ENCODE measurements at places on chromosomes 3 and 15. TPM values are rescaled to one million over a fixed set of nuclear protein-coding genes. Genes with fewer than 3 reads are reported as not detected.

PLAAT1 gene
- total RNA-seq: 0.58 TPM

GRCh38 chr15:88900309-88900981, 5.1 kb upstream of the HAPLN3 start:
- peaks cover 25% of the 10 kb centered on the region for H3K4me1 ChIP-seq
- H3K27me3 ChIP-seq: no peaks in the 10 kb centered on the region
- no peaks in the 10 kb centered on the region for H3K36me3 ChIP-seq
- H3K27ac ChIP-seq: no peak overlapping the region
- DNase-seq: no peak
- H3K4me3 ChIP-seq: no peak overlapping the region

DNA sequence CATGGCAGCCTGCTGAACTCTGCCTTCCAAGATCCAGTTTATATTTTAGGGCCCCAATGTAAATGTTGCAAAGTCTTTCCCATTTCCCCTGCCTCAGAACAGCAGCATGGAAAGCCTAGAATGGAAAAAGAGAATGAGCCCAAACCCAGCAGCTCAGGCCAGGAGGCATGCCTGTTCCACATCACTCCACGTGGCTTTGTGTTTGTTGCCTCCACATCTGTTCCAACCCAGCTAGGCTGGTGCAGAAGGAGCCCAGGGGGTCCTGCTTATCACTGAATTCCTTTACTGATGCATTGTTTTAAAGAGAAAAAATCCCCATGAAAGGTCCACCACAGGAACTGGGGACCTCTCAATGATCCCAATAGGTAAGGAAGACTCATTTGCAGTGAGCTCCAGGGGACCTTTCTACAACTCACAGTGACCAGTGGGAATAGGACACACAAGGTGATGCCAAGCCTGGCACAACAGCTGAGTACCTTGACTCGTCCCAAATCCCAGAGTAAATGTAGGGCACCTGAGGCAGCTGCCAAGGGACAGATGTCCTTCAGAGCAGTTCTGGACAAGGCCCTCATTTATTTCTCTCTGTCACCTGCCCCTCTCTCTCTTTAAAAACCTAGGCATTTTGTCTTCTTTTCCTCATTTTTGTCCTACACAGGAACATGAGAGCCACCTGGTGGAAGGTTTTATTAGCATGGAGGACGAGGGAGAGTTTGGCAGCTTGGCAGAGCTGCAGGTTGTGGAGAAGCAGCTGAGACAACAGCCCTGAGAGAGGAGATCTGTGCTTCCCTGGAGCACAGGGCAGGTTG, 41.7 kb upstream of the ADAMTS17 start:
- H3K4me1 ChIP-seq: no peaks in the 10 kb centered on the region
- no peaks in the 10 kb centered on the region for H3K27me3 ChIP-seq
- H3K4me3 ChIP-seq: no peak overlapping the region
- H3K27ac ChIP-seq: no peak overlapping the region
- no peaks in the 10 kb centered on the region for H3K36me3 ChIP-seq

- H3K27ac ChIP-seq: no peak overlapping the region
- peaks cover 25% of the 10 kb centered on the region for H3K4me1 ChIP-seq
- H3K36me3 ChIP-seq: no peaks in the 10 kb centered on the region
- H3K27me3 ChIP-seq: no peaks in the 10 kb centered on the region
These were observed 2.6 kb downstream of the TNIK start for GRCh38 chr3:171457607-171458061.

GRCh38 chr3:143832433-143832832, 15.8 kb downstream of the SLC9A9 start:
- no peaks in the 10 kb centered on the region for H3K27me3 ChIP-seq
- no peak overlapping the region for H3K4me3 ChIP-seq

Data from endothelial cell of umbilical vein (primary cell).